ENCODE measurements at places on chromosomes 13 and 19.

- DNase-seq, result no peak
Observed at GRCh38 chr19:50531171-50531612, 17.5 kb upstream of the ASPDH start.

DNA sequence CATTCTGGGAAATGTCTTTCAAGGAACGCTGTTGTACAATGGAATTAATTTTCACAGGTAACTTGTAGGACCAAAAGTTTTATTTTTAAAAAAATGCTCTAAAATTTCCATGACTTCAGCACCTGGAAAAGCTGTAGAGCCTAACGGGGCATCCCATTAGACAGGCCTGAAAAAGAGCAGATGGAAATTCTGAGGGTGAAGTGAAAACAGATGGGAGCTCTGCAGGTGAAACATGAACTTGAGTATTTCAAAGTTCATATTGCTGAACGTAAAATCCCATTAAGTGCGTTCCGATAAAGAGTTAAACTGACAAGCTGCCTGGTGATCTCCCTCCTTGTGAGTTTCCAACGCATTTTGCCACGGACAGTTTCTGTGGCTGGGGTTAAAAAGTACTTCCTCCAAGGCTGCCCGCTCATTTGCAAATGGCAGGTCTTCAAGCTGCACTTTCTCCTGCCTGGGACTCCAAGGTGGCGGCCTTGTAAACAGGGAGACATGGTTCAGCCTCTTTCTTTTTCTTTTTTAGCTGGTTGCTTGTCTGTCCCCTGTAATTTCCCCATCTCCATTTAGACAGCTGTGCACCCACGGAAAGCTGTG, 450.4 kb downstream of the FGF9 start:
- no peak for DNase-seq

- DNase-seq, result no peak
Observed at GRCh38 chr19:5623397-5624017, 624 bp downstream of the SAFB start.

- no peak for DNase-seq
Observed at GRCh38 chr13:49933511-49933910, 2.6 kb downstream of the SPRYD7 start.

GRCh38 chr13:84896128-84896527, 903.1 kb downstream of the SLITRK6 start:
- DNase-seq, result no peak

- DNase-seq, result no peak
Observed at GRCh38 chr19:23991170-23991569, 76.5 kb downstream of the ZNF726 start.

GRCh38 chr13:78620936-78621470, 17.7 kb upstream of the POU4F1 start:
- no peak for DNase-seq

DNA sequence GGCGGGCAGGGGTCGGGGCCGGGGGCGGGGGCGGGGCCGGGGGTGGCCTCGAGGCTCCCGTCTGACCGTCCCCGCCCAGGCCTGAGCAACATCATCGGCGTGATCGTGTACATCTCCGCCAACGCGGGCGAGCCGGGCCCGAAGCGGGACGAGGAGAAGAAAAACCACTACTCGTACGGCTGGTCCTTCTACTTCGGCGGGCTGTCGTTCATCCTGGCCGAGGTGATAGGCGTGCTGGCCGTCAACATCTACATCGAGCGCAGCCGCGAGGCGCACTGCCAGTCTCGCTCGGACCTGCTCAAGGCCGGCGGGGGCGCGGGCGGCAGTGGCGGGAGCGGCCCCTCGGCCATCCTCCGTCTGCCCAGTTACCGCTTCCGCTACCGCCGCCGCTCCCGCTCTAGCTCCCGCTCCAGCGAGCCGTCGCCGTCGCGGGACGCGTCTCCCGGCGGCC, 9.4 kb upstream of the CACNG6 start:
- DNase-seq, result no peak

DNA sequence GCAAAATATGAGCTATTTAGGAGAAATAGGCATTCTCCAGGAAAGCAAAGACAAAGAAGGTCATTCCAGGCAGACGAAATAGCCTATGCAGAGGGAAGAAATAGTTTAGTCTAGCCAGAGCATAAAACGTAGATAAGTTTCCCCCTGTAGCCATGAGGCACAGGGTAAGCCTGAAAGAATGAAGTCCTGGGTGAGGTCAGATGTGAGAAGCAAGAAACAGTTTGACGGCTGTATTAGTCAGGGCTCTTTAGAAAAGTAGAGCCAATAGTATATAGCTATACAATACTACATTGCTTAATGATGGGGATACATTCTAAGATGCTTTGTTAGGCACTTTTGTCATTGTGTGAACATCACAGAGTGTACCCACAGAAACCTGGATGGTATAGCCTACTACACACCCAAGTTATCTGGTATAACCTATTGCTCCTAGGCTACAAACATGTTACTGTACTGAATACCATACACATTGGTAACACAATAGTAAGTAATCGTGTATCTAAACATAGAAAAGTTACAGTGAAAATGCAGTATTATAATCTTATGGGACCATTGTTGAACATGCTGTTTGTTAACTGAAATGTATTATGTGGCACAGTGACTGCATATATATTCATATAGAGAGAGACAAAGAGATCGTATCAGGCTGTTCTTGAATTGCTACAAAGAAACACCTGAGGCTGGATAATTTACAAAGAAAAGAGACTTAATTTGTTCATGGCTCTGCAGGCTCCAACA, 59.3 kb upstream of the WDFY2 start:
- no peak for DNase-seq

DNA sequence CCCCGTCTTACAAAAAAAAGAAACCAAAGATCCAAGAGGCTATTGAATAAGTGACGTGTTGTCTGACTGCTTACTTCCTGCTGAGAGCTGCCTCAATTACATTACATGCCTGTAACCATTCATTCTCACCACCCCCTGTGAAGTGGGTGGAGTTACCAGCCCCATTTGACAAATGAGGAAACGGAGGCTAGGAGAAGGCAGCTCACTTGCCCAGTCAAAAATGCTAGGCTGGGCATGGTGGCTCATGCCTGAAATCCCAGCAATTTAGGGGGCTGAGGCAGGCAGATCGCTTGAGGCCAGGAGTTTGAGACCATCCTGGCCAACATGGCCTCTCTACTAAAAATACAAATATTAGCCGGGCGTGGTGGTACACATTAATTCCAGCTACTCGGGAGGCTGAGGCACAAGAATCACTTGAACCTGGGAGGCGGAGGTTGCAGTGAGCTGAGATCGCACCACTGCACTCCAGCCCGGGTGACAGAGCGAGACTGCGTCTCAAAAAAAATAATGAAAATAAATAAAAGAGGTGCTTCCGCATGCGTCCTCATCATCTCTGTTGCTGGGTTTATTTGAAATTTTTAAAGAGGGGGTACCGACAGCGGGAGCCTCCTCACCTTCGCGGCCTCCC, 499 bp downstream of the LSM7 start:
- no peak for DNase-seq

DNA sequence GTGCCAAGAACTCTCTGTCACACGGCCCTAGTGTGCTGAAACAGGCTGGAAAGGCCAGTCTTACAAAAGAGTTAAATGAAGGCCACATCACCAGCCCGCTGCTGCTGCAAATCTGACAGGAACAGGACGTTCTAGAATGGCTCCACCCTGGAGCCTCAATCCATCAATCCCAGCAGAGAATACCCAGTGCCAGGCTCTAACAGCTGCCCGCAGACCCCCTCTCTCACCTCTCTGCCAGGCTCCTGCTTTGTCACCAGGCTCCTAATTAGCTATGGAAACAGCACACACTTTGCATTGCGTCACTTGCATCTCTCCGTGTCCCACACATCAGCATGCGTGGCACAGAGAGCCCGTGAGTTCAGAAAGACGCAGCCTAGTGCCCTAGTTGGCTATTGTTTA, 314.1 kb downstream of the FOXO1 start:
- no peak for DNase-seq

- no peak for DNase-seq
Observed at GRCh38 chr13:76991432-76991795, 467 bp upstream of the CLN5 start.

DNA sequence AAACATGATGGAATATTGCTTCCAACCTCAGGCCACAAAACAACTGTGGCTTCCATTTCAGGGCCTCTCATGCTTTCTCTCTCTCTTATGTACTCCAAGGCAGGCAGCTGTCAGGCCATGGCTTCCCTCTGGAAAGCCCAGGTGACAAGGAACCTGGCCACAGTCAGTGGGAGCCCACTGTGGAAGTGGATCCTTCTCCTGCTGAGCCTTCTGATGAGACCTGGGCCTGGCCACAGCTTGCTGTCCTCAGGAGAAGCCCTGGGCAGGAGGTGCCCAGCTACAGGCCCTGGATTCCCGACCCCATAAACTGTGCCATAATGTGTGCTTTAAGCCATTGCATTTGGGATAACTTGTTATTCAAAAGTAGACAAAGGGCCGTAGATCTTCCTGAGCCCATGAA, 71.2 kb downstream of the SPACA7 start:
- no peak for DNase-seq

GRCh38 chr13:20141238-20142022, 19.4 kb downstream of the GJA3 start:
- no peak for DNase-seq

DNA sequence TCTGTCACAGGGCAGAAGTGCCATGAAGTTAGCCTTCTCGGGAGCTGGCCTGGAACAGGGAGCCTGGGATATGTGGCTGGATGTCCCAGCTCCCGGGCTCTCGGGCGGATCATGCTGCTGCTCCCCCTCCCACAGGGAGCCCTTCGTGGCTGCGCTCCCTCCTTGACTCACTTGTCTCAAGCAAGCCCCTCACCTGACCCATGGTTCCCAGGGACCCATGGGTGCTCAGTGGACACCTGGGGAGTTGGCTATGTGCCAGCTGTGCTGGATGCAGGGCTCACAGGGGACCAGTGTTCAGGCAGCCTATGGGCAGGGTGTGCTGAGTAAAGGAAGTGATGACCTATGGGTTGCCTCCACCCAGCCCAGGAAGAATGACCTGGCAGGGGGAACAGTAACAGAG, 213.1 kb upstream of the SGCG start:
- DNase-seq, result no peak

- DNase-seq, result no peak
Observed at GRCh38 chr19:29128203-29128602, 84.7 kb downstream of the UQCRFS1 start.

DNA sequence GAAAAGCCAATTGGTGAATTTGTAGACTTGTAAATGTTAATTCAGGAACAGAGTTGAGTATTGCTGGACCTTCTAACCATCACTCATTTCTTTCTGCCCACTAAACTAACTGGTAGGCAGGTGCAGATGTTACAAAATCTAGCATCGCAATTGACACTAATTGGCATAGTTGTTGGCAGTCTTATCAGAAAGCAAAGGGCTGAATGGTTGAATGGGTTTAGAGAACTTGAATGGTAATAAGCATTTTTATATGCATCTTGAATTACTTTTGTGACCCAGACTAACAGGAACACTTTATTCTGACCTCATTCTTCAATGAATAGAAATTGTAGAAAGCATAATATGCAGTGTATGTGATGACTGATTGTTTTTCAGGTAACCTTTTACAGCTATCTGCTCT, 189.1 kb downstream of the GGACT start:
- DNase-seq, result no peak

GRCh38 chr19:54095136-54095858, 5.3 kb downstream of the OSCAR start:
- DNase-seq, result no peak

GRCh38 chr19:35779033-35779432, 3.7 kb downstream of the ARHGAP33 start:
- DNase-seq, result no peak

DNA sequence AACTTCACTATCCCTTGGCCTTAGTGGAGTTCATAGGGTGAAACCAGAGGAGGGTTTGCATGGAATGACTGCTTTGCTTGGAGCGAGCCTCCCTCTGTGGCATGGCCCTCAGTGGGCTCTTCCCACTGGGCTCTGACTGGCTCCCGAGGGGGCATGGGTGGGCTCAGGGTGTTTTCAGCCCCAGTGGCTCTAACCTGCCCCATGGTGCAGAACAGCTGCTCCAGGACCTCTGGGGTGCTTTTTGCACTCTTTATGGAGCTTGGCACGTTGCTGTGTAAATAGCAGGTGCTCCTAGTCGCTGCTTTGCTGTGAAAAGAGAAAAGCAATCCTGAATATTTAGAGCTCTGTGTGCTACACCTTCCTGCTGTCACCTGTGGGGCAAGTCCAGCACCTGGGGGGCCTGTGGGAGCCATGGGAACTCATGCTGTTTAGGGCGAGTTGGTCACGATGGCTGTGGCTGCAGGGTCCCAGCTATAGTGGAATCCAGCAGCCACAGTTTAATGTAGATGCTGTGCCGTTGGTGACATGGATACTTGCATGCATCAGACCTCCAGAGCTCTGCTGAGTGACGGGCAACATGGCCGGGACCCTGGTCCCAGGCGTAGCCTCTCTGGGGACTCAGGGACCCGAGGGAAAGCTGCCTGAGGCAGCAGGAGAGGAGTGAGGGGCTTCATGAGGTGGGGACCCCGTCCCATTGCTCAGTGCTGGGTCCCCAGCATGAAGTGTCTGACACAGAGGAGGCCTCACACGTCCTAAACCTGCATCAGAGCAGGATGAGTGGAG, 14.3 kb upstream of the MCF2L start:
- DNase-seq, result no peak

DNA sequence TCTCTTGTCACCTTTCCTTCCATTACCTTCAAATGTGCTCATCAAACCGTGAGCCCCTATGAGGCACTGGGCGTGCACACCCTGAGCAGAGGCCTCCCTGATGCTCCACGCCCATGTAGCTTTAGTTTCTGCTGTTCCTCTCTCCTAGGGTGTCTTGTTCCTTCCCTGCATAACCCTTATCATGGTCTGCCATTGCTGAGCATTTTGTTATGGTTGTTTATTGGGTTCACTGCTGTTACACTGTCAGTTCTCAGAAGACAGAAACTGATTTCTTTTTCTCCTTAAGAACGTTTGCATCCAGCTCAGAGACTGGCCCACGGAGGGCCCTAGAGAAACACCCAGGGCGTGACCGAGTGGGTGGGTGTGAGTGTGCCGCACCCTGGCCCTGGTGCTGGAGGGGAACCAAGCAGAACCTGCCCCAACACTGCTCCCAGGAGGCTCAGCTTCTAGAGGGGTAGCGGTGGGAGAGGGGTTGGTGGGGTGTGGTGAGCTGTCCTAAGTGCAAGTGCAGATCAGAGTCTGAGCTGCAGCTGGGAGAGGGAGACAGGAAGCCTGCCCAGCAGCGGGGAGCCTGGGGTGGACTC, 61.4 kb upstream of the URI1 start:
- DNase-seq, result no peak

DNA sequence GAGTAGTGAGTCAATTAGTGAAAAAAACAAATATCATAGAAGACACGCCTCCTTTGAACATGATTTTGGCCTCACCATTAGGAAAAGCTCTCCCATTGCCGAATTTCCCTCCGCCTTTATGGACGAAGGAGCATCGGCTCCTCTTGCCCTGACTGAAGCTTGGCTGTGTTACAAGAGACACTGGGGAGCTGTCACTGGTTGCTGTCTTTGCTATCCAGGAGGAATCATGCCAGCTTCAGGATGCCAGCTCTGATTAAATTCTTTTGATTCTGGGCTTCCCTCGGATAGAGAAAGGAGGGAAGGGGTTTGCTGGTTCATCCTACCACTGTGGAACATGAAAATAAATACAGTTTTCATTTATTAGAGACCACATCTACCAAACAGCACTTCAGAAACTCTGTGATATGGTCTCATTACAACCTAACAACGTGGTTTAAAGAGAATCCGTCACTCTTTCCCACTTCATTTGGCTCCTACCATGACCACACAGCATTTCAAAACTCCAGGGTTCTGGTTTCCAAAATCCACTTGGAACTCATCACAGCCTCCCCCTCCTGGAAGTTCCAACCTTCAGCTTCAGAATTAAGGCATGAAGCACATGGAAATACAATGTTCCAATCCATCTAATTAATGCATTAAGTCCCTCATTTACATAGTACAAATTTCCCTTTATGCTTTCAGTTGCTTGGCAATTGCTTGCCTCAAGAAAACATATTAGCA, 446.0 kb downstream of the EFNB2 start:
- no peak for DNase-seq

GRCh38 chr13:74770361-74770760, 636.2 kb upstream of the KLF12 start:
- no peak for DNase-seq

Measured in cortex of kidney (tissue), 1 donor.